Stimulated activated CD4-positive, alpha-beta T cell treated with anti-CD3 and anti-CD28 coated beads, Interleukin-12 subunit alpha, Interleukin-12 subunit beta, amount 100 ng/mL, for 4 hours (primary cell): ENCODE measurements at places on chromosomes 13 and 19.

DNA sequence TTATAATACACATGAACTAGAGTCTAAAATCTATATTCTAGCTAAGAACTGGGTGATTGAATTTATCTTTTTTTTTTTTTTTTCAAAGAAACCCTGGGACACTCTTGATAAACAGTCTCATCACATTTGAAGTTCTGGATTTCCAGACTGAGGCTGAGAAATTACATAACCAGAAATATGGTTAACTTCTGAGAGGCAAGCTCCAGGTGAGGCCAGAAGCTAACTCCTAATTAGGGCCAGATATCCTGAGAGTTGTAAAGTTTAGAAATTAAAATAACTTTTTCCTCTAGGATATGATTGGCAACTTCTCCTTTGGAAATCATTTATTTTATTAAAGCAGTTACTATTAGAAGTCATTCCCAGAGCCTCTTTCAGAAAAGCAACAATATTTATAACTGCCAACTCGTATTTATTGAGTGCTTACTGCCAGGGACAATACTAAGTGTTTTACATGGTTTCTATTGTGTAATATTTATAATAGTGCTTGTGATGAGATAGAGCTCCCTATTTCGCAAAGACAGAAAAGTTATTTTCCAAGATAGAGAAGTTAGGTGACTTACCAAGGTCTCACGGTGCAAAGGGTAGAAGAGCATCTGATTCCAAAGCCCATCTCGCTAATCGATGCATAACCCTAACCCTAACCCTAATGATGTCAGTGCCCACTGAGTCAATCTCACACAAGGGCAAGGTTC lies 187.7 kb downstream of the DCT start:
- no peak for DNase-seq

DNA sequence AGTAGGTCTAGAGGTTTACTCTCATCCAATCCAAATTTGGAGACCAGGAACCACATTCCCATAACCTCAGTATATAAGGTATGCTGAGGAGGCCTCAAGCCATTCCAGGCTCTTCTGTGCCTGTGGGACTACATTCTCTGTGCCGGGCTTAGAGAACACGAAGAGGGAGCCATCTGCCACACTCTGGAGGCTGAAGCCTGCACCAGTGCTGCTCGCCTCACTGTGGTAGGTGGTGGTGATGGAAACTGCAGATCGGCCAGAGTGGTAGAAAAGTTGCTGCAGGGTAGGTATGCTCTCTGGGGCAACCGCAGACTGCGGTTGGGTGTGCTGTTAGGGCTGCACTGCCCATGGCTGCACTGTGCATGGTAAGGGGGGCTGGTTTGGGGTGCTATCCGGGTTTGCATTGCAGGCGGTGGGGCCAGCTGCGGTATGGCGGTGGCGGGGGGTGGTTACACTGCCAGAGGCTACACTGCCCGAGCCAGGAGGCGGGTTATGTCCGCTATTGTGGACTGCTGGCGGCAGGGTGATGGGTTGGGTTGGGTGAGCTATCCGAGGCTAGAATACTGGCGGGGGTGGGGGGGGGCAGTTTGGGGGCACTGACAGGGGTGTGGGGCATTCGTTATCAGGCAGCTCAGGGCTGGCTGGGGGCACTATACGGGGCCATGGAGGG lies 145.0 kb downstream of the TNFRSF19 start:
- no peak for DNase-seq

DNA sequence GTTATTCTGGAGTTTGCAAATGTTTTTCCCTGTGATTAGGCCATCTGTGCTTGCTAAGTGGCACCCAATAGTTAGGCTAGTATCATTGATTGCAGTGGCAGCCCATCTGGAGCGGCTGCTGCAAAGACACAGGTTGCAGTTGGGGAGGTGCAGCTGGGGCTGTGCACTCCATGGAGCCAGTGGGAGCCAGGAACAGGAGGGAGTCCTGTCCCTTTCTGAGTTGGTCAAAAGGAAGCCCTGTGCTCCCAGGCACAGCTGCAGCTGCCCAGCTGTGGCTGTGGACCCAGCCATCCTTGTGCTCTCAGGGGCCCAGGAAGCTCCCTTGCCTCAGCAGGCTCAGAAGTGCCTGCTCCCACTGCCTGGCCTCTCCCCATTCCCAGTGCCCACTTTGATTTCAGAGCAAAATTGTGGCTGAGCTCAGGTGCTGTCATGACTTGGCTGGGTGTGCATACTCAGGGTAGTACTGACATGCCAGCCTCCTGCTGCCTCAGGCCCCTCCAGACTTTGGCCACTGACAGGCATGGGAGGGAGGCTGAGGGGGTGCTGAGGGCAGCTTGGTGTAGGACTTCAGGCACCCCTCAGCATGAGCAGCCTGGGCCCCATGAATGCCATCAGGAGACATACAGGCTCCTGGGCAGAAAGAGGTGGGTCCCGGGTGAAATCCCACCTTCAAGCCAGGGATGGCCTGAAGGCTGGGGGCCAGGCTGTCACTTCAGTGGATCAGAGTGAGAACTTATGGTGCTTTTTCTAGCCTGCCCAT lies 270.6 kb downstream of the PCDH20 start:
- DNase-seq: no peak

DNA sequence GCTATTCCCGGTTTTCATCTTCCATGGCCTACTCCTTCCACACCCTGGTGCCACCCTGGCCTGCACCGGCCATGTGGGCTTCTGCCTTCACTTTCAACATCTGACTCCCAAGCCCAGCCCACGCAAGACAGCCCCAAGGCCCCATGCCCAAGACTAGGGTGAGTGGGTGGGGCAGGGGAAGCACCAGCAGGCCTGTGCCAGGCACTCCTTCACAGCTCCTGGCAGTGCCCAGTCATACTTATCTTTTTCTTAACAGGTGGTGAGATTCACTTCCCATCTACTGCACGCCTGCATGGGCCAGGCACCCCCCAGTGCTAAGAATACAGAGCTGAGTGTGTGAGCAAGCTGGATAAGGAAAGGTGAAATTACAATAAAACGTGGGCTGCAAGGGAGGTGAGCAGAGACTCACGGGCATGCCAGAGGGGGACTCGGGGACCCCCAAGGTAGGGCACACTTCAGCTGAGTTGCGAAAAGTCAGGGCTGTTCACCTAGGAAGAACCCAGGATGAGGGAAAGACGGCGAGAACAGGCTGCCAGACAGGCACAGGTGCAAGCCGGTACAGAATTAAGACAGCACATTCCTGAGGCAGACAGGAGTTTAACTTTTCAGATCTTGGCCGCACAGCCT lies 55.7 kb downstream of the COL4A1 start:
- DNase-seq: no peak

DNA sequence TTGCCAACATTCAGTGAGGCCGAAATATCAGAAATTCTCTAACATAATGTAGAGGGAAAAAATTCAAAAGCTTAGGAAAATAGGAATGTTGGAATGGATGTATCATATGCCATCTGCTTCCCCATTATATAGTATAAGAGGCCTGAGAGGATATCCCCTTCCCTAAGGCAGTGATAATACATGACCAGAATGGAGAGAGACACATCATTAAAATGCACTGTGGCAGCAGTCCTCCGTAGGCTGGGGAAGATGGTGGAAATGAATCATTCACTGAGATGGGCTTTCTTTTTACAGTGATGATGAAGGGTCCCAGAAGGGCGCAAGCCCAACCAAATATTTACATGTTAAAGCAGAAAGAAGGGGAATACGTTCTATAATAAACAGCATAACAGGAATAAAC lies 799.1 kb upstream of the SPRY2 start:
- DNase-seq: no peak
